ENCODE measurements at places on chromosomes 1 and 21. TPM values are rescaled to one million over a fixed set of nuclear protein-coding genes. Genes with fewer than 3 reads are reported as not detected.
A peak's percentile ranks its signal among the peaks of the same experiment; 100 is the strongest.

- no peak for DNase-seq
Observed at GRCh38 chr1:45414746-45415145, 74.5 kb upstream of the MUTYH start.

The TSSK3 gene
- 0.24 TPM for total RNA-seq

DNA sequence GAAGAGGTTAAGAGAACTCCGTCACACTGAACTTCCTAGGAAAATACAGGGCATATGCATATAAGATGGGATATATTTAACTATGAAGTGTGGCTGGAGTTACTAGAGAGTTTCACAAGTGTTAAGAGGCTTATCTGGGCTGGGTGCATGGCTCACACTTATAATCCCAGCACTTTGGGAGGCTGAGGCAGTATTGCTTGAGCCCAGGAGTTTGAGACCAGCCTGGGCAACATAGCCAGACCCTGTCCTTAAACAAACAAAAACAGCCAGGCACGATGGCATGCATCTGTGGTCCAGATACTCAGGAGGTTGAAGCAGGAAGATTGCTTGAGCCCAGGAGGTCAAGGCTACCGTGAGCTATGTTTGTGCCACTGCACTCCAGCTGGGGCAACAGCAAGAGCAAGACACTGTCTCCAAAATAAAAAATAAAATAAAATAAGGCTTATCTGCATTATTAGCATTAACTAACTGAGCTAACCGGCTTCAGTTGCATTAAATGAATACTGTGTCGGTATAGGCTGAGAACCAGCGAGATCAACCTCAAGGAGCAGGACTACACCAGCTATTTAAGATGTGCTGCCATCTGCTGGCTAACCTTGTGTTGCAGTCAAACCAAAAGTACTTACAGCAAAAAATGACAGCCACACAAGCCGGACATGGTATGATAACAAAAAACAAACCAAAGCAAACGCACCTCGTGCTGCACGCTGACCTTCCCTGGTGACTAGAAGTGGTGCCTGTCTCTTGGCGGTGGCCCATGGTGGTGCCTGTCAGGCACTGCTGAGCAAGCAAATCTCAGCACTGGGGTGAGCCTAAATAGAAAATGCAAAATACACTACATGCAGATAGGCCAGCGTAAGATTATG, 19.7 kb upstream of the RBBP5 start:
- peak; percentile 87 for DNase-seq

The CLCNKB gene
- not detected for total RNA-seq

DNA sequence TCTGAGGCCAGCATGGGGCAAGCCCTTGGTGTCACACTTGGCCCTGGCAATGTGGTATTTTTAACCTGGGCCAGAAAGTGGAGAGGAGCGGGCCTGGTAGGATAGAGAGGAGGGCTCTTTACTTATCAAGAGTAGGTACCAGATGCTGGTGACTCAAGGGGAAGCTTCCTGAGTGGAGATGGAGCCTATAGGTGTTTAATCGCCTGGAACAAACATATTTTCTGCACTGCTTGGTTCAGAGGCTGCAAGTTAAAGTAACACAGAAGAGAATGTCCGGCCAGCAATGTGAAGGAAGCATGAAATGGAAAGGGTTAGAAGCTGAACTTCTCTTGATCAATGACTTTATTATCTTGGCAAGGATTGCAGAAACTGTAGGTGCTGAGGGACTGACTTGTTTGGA, 74.3 kb downstream of the DDR2 start:
- DNase-seq, result no peak

DNA sequence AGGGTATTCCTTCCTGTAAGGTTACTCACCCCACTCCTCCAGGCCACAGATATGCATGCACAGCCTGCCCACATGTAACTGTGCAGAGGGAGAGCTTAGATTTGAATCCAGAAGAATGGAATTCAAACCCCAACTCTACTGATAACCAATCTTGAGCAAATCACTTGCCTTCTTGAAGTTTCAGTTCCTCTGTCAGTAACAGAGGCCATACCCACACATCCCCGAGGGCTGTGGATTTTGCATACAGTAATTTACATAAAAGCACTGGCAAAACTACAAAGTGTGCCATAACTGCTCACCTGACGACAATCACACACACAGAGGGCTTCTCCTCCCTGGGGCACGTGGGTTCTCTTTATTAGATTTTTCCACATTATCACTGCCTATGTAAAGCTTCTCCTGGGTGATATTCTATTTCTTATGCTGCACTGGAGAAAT, 18.6 kb downstream of the CD247 start:
- DNase-seq, result no peak

The L1TD1 gene
- total RNA-seq, result not detected

GRCh38 chr1:53354119-53354518, 26.2 kb upstream of the LRP8 start:
- DNase-seq, result no peak

Measured in A172 (cell line).